Iris pigment epithelial cell (primary cell): ENCODE measurements at places on chromosomes 2 and 18.

DNA sequence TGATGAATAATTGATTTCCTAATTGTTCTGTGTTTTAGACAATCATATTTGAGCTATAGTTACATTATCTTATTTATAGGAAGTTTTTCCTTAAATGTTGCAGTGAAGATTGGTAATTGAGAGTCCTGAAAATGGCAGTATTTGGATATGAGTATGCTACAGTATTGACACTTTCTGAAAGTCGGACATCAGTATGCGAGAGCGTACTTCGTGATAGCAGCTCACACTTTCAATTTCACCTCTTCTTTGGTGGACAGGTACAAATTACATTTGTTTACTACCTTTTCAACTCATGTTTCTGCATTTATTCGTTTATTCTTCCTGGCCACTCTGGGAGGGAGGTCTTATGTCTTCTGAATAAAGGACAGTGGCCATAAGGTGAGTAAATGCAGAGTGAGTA lies 38.7 kb downstream of the EML4 start:
- no peak for DNase-seq

GRCh38 chr2:73260338-73260984 lies 23.8 kb downstream of the FBXO41 start:
- DNase-seq, result peak; percentile 60

- DNase-seq, result peak; percentile 79
Observed at GRCh38 chr2:121532347-121532766, 1.7 kb downstream of the RNU4ATAC start.

DNA sequence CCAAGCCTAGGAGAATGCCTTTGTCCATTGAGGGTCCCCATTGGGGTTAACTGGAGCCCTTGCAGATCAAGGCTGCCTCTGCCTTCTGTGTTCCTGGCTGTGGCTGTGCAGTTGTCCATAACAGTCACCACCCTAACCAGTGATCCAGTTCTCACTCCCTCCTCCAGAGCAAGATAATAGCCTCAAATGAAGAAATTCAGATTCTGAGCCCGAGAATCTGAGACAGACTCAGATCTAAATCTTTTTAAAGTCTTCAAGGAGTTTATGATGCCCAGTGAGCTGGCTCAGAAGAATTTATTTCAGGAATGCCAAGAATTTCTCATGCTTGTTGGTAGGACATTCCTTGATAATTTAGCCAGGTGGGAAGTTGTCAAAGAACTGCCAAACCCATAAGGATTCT lies 44.3 kb upstream of the RAB6C start:
- DNase-seq, result no peak

GRCh38 chr2:232085826-232086425 lies 124.4 kb downstream of the DIS3L2 start:
- DNase-seq, result peak; percentile 40

- no peak for DNase-seq
Observed at GRCh38 chr18:48407358-48407757, 1.8 kb downstream of the ZBTB7C start.
